Stimulated activated CD4-positive, alpha-beta T cell treated with anti-CD3 and anti-CD28 coated beads, Interleukin-15, amount 100 ng/mL, for 1 hour (primary cell): ENCODE measurements at places on chromosomes 7 and 10.

DNA sequence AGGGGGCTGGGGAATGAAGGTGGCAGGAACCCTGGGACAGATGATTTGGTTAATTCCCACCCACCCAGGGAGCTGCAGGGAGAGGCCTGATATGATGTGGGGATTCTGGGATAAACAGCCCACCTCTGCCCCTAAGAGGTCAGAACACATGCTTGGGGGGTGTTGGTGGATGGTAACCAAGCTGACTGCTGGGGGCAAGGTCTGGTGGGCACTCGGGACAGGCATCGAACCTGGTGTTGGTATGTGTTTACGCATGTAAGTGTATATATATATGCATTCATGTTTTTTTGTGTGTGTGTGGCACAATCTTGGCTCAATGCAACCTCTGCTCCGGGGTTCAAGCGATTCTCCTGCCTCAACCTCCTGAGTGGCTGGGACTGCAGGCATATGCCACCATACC is 80.7 kb upstream of the TMEM248 start:
- DNase-seq: no peak

GRCh38 chr7:113267271-113267670 is 148.9 kb upstream of the SMIM30 start:
- no peak for DNase-seq

GRCh38 chr7:41731493-41732435 is 28.9 kb upstream of the INHBA start:
- DNase-seq: no peak

DNA sequence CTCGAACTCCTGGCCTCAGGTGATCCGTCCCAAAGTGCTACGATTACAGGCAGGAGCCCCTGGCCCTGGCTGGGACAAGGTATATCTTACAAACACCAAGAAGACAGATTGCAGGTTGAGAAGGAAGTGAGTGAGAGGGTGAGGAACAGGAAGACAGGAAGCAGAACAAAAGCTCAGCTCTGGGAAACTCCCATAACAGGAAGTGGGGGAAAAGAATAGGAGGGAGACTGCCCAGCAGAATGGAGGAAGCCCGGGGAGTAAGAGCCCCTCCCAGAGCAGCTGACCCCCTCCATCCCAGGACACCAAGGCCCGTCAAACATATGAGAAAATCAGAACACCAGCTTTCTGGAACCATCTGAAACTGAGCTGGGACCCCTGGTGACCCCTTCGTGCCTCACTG is 2.9 kb downstream of the TECPR1 start:
- DNase-seq: no peak

GRCh38 chr10:51897560-51897959 is 198.2 kb upstream of the CSTF2T start:
- no peak for DNase-seq

- no peak for DNase-seq
Measured at GRCh38 chr10:102010961-102011360, 45.0 kb downstream of the ARMH3 start.

DNA sequence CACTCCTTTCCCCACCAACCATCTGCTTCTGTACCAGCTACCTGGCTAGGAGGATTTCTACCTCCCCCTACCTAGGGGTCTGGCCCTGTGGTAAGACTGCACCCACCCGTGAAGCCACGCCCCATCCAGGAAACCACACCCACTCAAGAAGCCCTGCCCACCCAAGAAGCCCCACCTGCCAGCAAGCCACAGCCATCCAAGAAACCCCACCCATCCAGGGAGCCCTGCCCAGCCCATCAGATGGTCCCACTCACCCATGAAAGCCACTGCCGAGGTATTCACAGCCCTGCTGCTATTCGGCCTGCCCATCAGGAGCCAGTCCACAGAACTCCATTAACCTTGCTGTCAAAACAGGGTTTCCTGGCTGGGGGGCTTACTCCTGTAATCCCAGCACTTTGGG is 15.6 kb upstream of the MUC3A start:
- no peak for DNase-seq

DNA sequence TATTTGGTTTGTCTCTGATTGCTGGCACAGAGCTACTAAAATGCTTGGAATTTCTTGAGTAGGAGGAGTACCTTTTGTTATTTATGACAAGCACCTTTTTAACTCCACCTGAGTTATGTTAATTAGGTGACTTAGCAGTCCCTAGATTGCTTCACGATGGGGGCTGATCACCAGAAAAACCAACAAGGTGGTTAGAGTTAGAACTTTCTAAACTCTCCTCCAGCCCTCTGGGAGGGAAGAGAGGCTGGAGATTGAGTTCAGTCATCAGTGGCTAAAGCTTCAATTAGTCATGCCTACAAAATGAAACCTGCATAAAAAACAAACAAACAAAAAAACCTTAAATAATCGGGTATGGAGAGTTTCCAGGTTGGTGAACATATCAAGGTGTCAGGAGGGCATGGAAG is 23.6 kb upstream of the ING3 start:
- DNase-seq: no peak

DNA sequence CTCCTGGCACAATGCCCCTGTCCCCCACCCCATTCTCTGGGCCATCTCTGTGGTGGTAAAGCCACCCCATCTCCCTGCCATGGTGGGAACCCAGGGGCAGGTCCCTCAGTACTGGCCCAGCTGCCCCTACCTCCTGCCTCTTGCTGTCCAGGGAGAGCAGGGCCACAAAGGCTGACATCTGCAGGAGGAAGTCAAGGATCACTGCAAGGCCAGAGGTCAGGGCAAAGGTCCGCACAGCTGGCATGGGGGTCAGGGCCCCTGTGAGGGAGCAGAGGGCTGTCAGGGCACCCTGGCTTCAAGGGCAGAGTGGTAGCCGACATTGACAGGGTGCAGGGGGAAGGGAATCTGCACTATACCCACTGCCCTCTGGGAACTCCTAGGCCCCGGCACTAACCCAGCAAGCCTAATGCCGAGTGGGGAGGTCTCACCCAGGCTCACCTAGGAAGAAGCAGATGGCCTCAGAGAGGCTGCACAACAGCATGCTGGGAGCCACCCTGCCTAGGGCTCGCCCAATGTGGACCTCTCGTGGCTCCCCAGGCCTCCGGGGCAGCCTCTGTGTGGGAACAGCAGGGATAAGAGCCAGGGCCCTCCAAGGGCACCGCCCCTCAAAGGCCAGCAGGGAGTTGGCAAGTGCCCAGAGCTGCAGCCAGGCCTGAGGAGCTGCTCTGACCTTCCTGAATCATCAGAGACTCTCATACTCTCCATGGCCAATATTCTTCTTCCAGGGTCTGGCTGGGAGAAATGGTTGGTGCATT is 7.7 kb downstream of the NPC1L1 start:
- no peak for DNase-seq

- DNase-seq: no peak
Measured at GRCh38 chr7:31102151-31102972, 50.3 kb downstream of the ADCYAP1R1 start.

- DNase-seq: no peak
Measured at GRCh38 chr7:1843271-1843861, 173.3 kb downstream of the ELFN1 start.

DNA sequence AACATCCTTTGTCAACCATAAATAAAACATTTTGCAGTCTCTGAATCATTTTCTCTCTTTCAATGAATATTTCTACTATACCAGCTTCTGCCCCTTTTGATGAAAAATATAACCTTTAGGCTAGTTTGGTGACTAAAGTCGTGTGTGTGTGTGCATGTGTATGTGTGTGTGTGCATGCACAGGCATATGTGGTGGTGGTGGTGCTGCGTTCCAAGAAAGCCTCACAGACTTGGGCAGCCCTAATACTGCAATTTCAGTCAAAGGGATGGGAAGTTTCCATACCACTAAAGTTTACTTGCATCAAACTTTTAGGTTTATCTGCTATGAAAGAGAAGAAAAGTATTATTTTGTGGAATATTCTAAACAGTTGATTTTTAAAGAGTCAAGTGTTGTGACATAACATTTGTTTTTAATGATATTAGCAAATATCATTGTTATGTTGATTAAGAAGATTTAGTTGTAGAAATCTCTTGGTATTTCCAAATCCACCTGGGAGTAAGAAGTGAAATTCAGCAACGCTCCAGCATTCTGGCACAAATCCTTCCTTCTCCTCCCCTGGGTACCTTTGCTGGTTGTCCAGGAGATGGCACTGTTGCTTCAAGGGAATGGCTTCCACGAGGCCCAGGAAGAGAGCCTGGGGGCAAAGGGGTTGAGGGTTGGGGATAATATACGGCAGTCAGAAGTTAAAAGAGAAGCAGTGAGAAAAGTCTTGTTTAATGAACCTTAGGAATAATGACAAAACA is 41.5 kb downstream of the ASB4 start:
- DNase-seq: no peak

DNA sequence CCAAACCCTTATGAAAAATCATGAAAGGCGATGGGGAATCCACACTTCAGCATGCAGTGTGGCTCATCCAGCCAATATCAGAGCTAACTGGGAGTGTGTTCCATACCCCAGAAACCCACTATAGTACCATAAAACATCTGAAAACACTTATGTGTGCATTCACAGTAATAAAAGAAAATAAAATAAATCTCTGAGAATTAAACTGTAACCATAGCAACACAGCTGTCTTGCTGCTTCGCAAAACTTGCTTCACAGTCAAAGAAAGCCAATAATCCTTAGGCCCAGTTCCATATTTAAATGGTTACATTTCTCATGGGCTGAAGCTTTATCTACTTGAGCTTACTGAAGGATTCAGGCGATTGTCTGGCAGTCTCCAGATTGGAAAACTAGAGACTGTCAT is 19.9 kb upstream of the POLR1F start:
- no peak for DNase-seq

DNA sequence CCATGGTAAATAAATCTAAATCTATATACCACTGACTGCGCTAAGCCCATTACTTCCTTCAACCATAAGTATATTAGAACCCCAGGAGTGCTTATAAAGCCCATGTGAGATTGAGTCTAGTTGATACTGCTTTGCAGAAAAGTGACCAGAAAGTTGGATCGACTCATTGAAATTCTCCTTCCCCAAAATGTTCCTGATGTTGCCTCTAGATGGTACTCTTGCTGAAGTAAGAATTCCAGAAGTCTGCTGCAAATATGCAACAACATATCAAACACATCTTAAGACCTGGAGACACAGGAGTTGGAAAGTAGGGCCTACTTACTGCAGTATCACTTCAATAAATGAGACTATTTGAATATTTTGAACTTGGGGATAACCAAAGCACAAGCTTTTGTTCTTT is 550.8 kb downstream of the IPMK start:
- DNase-seq: no peak
